ENCODE measurements at places on chromosomes 1 and 21.

GRCh38 chr1:97506368-97506767, 414.5 kb downstream of the DPYD start:
- DNase-seq = no peak

- DNase-seq = no peak
These were observed 119.2 kb upstream of the BARHL2 start for GRCh38 chr1:90836345-90836679.

DNA sequence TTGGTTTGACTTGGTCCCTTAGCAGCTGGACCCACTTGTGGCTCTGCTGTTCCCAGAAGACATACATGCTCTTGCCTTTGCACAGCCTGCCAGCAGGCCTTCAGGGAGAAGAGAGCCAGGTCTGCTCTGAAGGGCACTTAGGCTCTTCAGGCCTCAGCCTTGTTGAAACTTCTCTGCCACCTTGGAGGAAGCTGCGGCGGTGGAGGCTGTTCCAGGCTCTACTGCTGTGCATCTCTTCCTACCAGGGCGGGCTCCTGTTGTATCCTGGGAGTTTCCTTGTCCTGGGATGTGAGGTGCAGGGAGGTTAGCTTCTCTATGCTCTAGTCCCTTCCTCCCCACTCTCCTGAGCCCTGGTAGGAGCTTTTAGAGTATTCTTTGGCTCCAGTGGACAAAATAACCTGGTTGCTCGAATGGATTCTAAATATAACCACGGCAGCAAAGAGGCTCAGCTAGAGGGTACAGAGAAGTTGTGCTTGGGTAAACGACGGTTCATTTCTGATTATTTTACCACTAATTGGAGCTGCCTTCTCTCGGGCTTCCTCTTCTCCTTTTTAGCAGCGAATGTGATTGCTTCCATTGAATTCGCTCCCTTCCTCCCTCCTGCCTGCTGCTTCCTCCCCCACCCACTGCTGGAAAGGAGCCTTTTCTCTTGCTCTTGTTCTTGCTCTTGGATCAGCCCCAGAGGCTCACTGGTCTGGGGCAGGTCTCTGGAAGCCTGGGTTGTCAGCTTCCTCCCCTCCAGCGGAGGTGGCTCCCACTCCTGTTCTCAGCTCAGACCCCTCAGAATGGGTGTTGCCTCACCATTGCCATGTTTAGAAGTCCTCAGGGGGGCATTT, 126.6 kb upstream of the CACNA1E start:
- DNase-seq = no peak

DNA sequence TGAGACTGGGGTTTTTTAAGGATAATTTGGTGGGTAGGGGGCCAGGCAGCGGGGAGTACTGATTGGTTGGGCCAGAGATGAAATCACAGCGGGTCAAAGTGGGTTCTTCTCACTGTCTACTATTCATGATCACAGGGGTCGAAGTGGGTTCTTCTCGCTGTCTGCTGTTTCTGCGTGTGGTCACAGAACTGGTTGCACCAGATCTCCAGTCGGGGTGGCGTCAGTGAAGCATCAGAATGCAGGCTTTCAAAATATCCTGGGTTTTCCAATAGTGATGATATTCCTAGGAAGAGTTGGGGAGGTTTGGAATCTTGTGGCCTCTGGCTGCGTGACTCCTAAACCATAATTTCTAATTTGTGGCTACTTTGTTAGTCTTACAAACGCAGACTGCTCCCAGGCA, 45.1 kb downstream of the TRPM2 start:
- no peak for DNase-seq

- DNase-seq = no peak
These were observed 839.0 kb downstream of the LRRIQ3 start for GRCh38 chr1:73359001-73359400.

GRCh38 chr1:233107130-233107660, 156.8 kb downstream of the NTPCR start:
- DNase-seq = no peak

Measured in activated naive CD4-positive, alpha-beta T cell treated with anti-CD3 and anti-CD28 coated beads, Interleukin-2, amount 50 U/mL, for 16 hours (primary cell).